Activated CD4-positive, alpha-beta T cell treated with anti-CD3 and anti-CD28 coated beads, Interleukin-2, amount 10 ng/mL, durations not matched to agents 7 days and 5 days (primary cell): ENCODE measurements at places on chromosomes 6 and 20. TPM values are rescaled to one million over a fixed set of nuclear protein-coding genes. Genes with fewer than 3 reads are reported as not detected.

Gene GJE1
- not detected for total RNA-seq

Gene ANKEF1
- total RNA-seq, result 8.7 TPM

Gene DYNLRB1
- 90.5 TPM for total RNA-seq

Gene NRSN1
- not detected for total RNA-seq

Gene PHACTR1
- 0.19 TPM for total RNA-seq

Gene TSPO2
- not detected for total RNA-seq

Gene EEF1A2
- 0.12 TPM for total RNA-seq

Gene PAK5
- not detected for total RNA-seq

Gene GSTA3
- total RNA-seq, result not detected

Gene THEMIS
- total RNA-seq, result 101 TPM

Gene PNLDC1
- total RNA-seq, result 0.17 TPM

Gene KIAA0408
- 4.4 TPM for total RNA-seq

Gene RAD21L1
- total RNA-seq, result 0.27 TPM

Gene HLA-DQB1
- 26.0 TPM for total RNA-seq

Gene FAM83C
- not detected for total RNA-seq

Gene FNDC11
- total RNA-seq, result 0.57 TPM

Gene C20orf204
- total RNA-seq, result 3.5 TPM

Gene BCAS1
- not detected for total RNA-seq

Gene CHD6
- 42.5 TPM for total RNA-seq

Gene OTOR
- total RNA-seq, result not detected

Gene FNDC1
- not detected for total RNA-seq

Gene RAB32
- total RNA-seq, result not detected

Gene GJA1
- total RNA-seq, result not detected

Gene ZC3H12D
- total RNA-seq, result 16.5 TPM

Gene GRIK2
- total RNA-seq, result not detected

Gene GINS1
- total RNA-seq, result 28.9 TPM

Gene SLC17A9
- 11.6 TPM for total RNA-seq

Gene RSPO3
- total RNA-seq, result not detected

Gene SCUBE3
- not detected for total RNA-seq

Gene LY86
- total RNA-seq, result 12.2 TPM

Gene CCM2L
- total RNA-seq, result not detected

Gene BFSP1
- 2.2 TPM for total RNA-seq

Gene DCDC2
- not detected for total RNA-seq

Gene CAPN11
- total RNA-seq, result 2.5 TPM

Gene STMN3
- 54.4 TPM for total RNA-seq

Gene TXLNB
- 0.35 TPM for total RNA-seq

Gene RHAG
- not detected for total RNA-seq

Gene BCKDHB
- total RNA-seq, result 16.4 TPM

Gene C6orf89
- 47.5 TPM for total RNA-seq

Gene TMEM244
- total RNA-seq, result not detected

Gene MPIG6B
- 0.19 TPM for total RNA-seq

Gene CTSZ
- 48.2 TPM for total RNA-seq

Gene ANGPT4
- not detected for total RNA-seq

Gene FAM209B
- 1.9 TPM for total RNA-seq

Gene BTNL2
- not detected for total RNA-seq

Gene OOEP
- 1.5 TPM for total RNA-seq

Gene CRISP2
- not detected for total RNA-seq

Gene SLC12A5
- 0.87 TPM for total RNA-seq

Gene MCUR1
- total RNA-seq, result 23.5 TPM

Gene MATN4
- 0.25 TPM for total RNA-seq

Gene MLIP
- not detected for total RNA-seq

Gene MCCD1
- total RNA-seq, result not detected
